Cardiac muscle cell (in vitro differentiated cells and primary cell): ENCODE measurements at places on chromosomes 11 and 22.

GRCh38 chr11:130718120-130718519, 198.2 kb downstream of the SNX19 start:
- DNase-seq, result no peak
- no peaks in the 10 kb centered on the region for H3K27me3 ChIP-seq
- H3K4me3 ChIP-seq, result no peak overlapping the region
- H3K4me1 ChIP-seq, result no peaks in the 10 kb centered on the region
- no peaks in the 10 kb centered on the region for H3K36me3 ChIP-seq

- peaks cover 32% of the 10 kb centered on the region for H3K27me3 ChIP-seq
- DNase-seq, result no peak
- H3K27ac ChIP-seq, result no peak overlapping the region
- no peaks in the 10 kb centered on the region for H3K4me1 ChIP-seq
- H3K4me3 ChIP-seq, result no peak overlapping the region
- no peaks in the 10 kb centered on the region for H3K36me3 ChIP-seq
Observed at GRCh38 chr11:33863418-33864172, 28.3 kb downstream of the LMO2 start.

DNA sequence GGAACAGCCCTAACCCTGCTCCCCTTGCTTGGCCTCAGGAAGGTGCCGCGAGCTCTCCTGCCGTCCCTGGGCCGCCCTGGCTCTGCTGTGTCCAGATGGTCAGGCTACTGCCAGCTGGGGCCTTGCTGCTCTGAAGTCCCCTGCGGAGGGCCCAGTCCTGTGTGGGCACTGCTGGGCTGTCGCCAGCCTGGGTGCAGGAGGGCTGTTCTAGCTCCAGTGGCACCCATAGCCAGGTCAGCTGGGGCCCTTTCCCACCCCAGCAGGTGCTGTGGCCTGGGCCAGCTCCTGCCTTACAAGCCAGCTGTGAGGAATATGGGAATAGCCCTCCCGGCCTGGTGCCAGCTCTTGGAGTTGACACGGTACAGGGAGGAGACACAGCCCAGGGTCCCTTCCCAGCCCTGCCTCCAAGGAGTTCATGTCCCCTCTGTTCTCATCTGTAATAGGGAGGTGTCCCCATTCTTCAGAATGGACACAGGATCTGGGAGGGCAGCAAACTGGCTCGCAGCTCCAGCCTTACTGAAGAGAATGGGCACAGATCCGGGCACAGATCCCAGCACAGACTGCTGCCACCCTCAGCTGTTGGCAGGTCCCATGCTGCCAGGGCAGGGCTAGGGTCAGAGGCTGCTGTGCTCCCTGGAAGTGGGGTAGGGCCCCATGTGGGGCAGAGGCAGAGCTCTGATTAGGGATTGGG, 3.9 kb downstream of the DERL3 start:
- no peaks in the 10 kb centered on the region for H3K27me3 ChIP-seq
- no peak for DNase-seq
- H3K4me3 ChIP-seq, result no peak overlapping the region
- H3K4me1 ChIP-seq, result peaks cover 27% of the 10 kb centered on the region
- peaks cover 9% of the 10 kb centered on the region for H3K36me3 ChIP-seq
- peak overlapping the region; percentile 80 for H3K27ac ChIP-seq

- H3K4me1 ChIP-seq, result peaks cover 12% of the 10 kb centered on the region
- DNase-seq, result no peak
- no peak overlapping the region for H3K4me3 ChIP-seq
- peaks cover 4% of the 10 kb centered on the region for H3K36me3 ChIP-seq
- peak overlapping the region; percentile 48 for H3K27ac ChIP-seq
- no peaks in the 10 kb centered on the region for H3K27me3 ChIP-seq
Observed at GRCh38 chr22:21443057-21443734, 24.0 kb upstream of the TMEM191C start.

DNA sequence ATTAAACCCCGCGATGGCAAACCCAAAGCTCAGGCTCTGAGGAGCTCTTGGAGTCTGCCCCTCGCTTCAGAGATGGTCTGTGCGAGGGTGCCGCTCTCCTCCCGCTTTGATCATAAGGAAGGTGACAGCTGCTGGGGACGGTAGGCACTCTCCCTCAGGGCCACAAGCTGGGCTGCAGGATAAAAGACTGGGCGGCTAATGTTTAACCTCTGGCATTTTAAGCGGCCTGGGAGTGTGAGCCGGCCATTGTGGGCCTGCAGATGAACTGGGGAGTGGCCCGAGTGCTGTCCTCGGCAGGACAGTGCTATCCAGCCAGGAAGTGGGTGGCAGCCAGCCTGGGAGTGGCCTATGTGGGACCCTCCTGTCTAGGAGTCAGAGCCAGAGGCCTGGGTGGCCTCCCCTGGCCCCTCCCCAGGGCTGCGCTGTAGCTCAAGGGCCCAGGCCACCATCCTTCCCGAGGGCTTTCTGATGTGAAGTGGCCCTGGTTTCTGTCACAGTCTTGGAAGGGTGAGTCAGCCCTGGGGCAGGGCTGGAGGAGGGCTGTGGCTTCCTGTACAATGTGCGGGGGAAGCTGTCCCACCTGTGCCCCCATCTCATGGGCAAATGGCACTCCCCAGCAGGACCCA, 58.7 kb upstream of the PRODH start:
- no peak overlapping the region for H3K27ac ChIP-seq
- H3K4me1 ChIP-seq, result no peaks in the 10 kb centered on the region
- H3K27me3 ChIP-seq, result no peaks in the 10 kb centered on the region
- no peak overlapping the region for H3K4me3 ChIP-seq
- DNase-seq, result peak; percentile 58
- no peaks in the 10 kb centered on the region for H3K36me3 ChIP-seq

DNA sequence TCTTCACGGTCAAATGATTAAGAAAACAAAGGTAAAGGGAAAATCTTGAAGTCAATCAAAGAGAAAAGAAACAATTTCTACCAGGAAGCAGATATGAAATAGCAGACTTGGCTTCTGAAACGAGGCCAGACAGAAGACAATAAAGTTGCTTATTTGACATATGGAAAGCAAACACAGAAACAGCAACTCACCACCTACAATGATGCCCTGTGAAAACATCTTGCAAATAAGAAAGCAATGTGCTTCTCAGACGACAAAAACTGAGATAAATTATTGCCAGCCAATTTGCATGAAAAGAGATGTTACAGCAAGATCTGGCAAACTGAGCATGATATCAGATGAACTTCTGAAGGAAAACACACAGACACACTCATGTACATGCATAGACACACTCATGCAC, 45.9 kb upstream of the CTSC start:
- H3K36me3 ChIP-seq, result no peaks in the 10 kb centered on the region
- H3K27me3 ChIP-seq, result no peaks in the 10 kb centered on the region
- peaks cover 5% of the 10 kb centered on the region for H3K4me1 ChIP-seq
- H3K27ac ChIP-seq, result no peak overlapping the region
- no peak overlapping the region for H3K4me3 ChIP-seq
- no peak for DNase-seq

- no peaks in the 10 kb centered on the region for H3K27me3 ChIP-seq
- no peaks in the 10 kb centered on the region for H3K4me1 ChIP-seq
- H3K27ac ChIP-seq, result no peak overlapping the region
Observed at GRCh38 chr11:103453126-103453525, 343.9 kb downstream of the DYNC2H1 start.

GRCh38 chr11:33687733-33688479, 12.7 kb downstream of the C11orf91 start:
- DNase-seq, result peak; percentile 69
- H3K27ac ChIP-seq, result no peak overlapping the region
- H3K4me3 ChIP-seq, result no peak overlapping the region
- H3K36me3 ChIP-seq, result no peaks in the 10 kb centered on the region
- H3K4me1 ChIP-seq, result peaks cover 11% of the 10 kb centered on the region
- no peaks in the 10 kb centered on the region for H3K27me3 ChIP-seq

- peaks cover 6% of the 10 kb centered on the region for H3K4me1 ChIP-seq
- DNase-seq, result no peak
- no peaks in the 10 kb centered on the region for H3K36me3 ChIP-seq
- no peak overlapping the region for H3K4me3 ChIP-seq
- no peaks in the 10 kb centered on the region for H3K27me3 ChIP-seq
Observed at GRCh38 chr11:91158297-91158696, 935.4 kb upstream of the CHORDC1 start.

DNA sequence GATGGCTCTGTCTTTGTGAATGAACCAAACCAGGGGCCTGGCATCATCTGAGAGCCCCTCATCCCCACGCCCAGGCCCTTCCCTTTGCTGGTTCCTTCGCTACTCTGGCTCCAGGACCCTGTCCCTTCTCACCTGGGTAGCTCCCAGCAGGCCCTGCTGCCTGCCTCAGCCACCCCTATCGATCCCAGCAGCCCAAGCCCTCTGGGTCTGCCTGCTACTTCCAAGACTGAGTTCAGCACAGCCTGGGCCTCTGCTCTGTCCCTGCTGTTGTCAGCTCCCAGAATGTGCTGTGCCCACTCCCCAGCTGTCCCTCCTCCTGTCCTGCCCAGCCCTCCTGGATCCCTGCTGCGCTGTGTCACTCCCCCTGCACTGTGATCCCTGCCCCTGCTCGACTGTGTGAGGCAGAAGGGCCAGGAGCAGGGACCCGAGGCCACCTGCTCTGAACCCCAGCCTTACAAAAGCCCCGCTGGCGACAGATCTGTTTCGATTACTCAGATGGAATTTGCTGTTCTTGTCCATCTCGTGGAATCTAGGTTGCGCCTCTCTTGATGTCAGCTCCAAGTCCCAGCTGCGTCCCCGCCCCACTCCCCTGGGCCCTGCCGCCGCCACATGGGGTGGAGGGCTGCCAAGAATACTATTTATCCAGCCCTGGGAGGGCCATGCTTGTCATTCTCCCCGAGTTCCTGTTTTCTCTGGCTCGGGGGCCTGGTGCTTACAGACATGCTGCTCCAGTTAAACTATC, 13.0 kb downstream of the MRPL21 start:
- DNase-seq, result peak; percentile 80
- peaks cover 35% of the 10 kb centered on the region for H3K36me3 ChIP-seq
- peak overlapping the region; percentile 28 for H3K27ac ChIP-seq

- H3K27ac ChIP-seq, result no peak overlapping the region
- peaks cover 5% of the 10 kb centered on the region for H3K4me1 ChIP-seq
- no peak for DNase-seq
- H3K36me3 ChIP-seq, result no peaks in the 10 kb centered on the region
- no peak overlapping the region for H3K4me3 ChIP-seq
Observed at GRCh38 chr11:44014968-44015623, 32.7 kb upstream of the ACCSL start.

- no peak overlapping the region for H3K4me3 ChIP-seq
- H3K27ac ChIP-seq, result no peak overlapping the region
- no peaks in the 10 kb centered on the region for H3K27me3 ChIP-seq
- H3K4me1 ChIP-seq, result no peaks in the 10 kb centered on the region
- peaks cover 23% of the 10 kb centered on the region for H3K36me3 ChIP-seq
Observed at GRCh38 chr22:29041408-29041807, 20.2 kb downstream of the C22orf31 start.

DNA sequence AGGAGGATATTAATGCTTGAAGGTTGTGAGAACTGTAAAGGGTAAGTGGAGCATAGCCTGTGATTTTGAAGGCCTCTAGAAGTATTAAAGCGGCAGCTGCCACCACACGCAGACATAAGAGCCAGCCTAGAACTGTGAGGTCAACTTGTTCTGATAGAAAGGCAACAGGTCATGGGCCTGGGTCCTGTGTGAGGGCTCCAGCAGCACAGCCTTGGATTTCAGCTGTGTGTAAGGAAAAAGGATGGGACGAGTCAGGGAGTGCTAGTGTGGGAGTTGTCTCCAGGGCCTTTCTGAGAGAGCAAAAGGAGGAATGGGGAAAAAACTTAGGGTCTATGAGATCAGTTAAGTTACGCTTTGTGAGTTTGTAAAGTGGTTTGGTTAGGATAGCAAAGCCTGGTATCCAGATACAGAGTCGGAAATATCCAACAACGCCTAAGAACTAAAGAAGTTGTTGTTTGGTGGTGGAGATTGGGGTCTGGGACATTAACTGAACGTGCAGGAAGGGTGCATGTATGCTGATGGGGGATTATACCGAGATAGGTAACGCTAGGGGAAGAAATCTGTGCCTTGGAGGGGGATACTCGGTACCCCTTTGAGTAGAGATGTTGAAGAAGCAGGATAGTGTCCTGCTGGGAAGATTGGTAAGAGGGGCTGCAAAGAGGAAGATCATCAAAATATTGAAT, 17.4 kb upstream of the ANO1 start:
- H3K36me3 ChIP-seq, result no peaks in the 10 kb centered on the region
- no peaks in the 10 kb centered on the region for H3K4me1 ChIP-seq
- no peak overlapping the region for H3K4me3 ChIP-seq
- DNase-seq, result no peak
- no peak overlapping the region for H3K27ac ChIP-seq

DNA sequence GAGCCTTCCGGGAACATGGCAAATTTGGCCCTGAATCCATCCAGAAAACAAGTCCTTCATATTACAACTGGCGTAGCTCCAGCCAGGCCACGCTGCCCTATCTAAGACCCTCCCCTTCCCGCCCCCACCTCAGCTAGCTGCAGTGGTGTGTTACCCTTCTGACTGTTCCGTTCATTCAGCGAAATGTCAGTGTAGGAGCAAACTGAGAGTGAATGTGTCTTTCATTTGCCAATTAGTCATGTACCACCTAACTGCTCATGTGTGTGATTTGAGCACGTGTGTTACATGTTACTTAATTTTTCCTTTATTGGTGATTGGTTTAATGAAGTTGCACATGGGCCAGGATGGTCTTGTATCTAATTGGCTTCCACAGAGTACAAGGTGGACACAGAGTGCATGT, 34.8 kb upstream of the POU2AF1 start:
- H3K27me3 ChIP-seq, result no peaks in the 10 kb centered on the region
- H3K27ac ChIP-seq, result no peak overlapping the region
- H3K4me1 ChIP-seq, result peaks cover 10% of the 10 kb centered on the region
- no peak for DNase-seq
- H3K36me3 ChIP-seq, result no peaks in the 10 kb centered on the region
